ENCODE measurements at places on chromosomes 5 and 9.

GRCh38 chr5:14399054-14399692 is 182.4 kb upstream of the OTULINL start:
- peak; percentile 70 for DNase-seq

DNA sequence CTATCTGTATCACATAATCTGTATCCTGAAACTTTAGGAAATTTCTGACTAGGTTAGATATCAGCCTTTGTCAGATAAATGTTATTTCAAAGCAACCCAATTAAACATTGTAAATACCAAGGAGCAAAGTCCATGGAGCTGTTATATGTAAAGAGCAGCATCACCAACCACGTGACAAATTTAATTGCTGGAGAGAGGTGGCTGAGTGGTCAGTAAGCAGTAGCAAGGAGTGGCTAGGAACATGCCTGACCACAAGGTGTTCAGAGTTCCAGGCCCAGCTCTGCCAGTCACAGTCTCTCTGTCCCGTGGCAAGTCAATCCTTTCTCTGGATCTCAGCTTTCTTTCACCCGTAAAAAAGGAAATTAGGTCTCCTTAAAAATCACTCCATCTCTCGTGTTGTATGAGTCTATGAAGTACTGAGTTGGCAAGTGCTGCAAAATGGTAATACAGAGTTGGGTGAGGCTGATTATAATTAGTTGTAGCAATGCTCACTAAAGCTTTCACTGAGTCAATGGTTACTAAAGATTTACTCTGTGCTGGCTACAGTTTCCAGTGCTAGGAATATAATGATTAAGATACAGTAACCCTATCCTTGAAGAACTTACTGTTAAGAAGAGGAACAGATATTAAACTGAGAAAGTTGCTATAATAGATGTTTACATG is 166.1 kb downstream of the GNAQ start:
- DNase-seq = no peak

- DNase-seq = no peak
These were observed 44.5 kb downstream of the SECISBP2 start for GRCh38 chr9:89362647-89363310.

DNA sequence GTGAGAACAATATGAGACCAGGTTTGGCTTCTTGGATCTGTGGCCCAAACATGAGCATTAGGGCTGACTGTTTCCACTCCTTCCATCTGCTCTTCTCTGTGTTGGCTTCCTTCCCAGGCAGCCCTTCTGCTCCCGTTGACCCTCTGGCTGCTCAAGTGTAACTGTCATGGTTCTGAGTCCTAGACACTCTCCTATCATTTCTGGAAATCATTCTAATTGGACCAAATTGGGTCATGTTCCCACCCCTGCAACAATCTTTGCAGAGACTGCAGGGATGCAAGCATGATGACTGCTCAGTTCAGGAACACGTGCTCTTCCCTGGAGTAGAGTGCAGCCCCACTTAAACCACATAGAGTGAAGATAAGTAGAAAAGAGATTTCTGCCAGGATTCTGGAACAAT is 741.4 kb downstream of the TAF11L14 start:
- DNase-seq = no peak

- DNase-seq = peak; percentile 12
These were observed 30.3 kb downstream of the VCP start for GRCh38 chr9:35042081-35042604.

DNA sequence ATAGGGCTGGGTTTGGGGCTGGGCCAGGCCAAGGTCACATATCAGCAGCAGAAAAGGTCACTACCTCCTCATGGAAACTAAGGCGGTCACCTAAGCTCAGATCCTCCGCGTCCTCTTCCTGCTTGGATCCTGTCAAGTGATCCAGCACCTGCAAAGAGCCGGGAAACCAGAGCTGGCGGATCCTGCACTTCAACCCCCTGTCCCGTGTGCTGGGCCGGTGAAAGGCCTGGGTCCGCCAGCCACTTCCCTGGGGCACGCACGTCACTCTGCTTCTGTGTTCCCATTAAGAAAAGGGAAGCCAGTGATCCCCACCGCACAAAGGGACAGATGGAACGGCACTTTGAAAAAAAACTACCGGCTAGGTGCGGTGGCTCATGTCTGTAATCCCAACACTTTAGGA is 61.3 kb upstream of the STXBP1 start:
- no peak for DNase-seq

GRCh38 chr5:51518607-51519006 is 135.4 kb downstream of the ISL1 start:
- no peak for DNase-seq

DNA sequence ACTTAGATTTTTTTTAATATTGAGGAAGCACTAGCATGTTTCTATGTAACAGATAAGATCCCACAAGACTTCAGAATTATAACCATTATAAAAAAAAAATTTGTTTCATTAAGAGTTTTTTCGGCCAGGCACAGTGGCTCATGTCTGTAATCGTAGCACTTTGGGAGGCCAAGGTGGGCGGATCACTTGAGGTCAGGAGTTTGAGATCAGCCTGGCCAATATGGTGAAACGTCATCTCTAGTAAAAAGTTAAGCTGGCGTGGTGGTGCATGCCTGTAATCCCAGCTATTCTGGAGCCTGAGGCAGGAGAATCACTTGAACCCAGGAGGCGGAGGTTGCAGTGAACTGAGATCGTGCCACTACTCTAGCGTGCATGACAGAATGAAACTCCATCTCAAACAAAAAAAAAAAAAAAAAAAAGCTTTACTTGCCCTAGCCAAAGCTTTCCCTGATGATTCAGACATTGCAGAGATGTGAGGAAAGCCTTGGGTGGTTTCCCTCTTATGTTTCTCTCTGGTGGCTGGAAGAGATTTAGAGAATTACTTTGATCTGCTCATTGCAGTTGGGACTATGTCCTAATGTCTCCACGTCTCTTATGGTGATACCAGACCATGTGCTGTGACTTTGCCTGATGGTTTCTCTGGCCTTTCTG is 65.4 kb downstream of the EGFLAM start:
- DNase-seq = peak; percentile 62

DNA sequence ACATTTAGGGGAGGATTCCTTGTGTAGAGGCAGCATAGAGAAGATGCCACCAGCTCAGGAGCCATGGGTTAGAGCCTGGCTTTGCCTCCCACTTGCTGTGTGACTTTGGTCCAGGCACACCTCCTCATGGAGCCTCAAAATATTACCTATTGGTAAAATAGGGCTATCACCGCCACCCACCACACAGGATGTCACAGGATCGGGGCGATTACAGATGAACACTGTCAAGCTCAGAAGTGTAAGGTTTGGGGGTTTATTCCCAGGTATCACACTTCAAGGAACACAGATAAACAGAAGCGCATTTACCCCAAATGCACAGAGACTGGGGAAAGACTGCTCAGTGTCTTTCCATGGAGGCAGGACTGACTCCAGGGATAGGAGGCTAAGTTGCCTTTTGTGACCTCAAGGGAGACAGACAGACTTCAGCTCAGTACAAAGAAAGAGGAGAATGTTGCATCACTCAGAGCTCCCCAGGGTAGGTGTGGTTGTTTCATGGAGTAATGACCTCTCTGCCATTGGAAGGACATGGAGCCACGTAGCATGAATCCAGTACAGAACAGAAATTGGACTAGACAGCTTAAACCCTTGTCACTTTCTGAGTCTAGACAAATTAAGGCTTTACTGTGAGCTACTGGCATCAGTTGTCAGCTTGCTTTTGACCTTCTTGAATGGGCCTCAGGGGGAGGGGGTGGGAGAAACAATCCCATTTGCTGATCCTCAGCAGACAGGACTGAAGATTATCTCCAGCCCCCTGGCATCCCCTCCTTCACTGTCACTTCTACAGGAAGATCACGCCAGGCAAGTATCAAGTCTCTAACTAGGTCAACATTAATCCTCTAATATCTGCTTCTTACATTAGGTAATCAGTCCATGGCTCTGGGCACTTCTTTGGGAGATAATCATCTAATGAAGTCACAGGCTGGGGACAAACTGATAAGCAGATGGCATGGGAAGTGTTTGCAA is 6.5 kb downstream of the TRAF1 start:
- no peak for DNase-seq

- DNase-seq = no peak
These were observed 368 bp upstream of the FRMPD1 start for GRCh38 chr9:37650299-37650872.

DNA sequence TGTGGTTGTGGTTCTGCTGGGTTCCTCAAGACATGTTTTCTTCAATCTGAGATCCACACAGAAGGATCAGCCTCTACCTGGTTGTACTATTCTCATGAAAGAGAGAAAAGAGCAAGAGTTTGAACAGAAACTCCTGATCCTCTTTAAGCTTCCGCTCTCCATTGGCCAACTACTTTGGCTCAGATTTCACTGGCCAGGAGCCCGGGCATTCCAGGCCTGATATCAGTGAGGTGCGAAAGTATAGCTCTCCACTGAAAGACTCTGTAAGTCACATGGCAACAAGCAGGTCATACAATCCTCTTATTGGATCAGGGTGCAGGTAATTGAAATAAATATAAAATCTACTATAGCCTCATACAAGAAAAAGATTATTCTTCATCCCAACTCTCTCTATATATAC is 920.5 kb downstream of the TLE4 start:
- no peak for DNase-seq

GRCh38 chr5:78667461-78668103 is 19.0 kb upstream of the LHFPL2 start:
- no peak for DNase-seq

DNA sequence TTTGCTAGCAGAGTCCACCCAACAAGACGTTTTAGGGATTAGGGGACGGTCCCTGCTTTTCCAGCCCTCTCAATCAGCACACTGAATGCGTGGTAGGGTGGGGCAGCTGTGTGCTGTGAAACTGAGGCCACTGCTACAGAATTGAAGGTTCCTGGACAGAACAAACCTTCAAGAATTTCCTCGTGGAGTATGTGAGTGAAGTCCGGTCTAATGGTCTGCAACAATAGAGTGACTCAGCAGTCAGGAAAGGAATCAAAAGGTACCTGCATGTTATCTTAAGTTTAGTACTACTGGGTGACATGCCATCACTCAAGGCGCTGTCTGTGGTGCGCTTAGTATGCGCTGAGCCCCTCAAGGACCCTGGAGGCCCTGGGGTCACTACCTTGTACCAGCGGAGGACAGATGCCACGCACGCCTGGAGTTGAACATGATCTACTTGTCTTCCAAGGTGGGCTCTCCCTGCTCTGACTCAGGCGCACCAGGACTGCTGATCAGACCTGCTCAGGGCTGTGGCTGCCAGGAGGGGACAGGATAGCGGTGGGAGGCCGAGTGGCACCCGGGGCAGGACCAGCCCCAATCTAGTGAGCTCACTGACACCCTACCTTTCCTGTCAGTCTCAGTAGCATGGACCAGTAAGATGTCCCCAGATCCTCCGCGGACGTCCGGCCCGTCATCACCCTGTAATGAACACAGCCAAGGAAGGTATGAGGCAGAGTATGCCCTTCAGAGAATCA is 50.5 kb downstream of the PRRT1B start:
- DNase-seq = no peak

DNA sequence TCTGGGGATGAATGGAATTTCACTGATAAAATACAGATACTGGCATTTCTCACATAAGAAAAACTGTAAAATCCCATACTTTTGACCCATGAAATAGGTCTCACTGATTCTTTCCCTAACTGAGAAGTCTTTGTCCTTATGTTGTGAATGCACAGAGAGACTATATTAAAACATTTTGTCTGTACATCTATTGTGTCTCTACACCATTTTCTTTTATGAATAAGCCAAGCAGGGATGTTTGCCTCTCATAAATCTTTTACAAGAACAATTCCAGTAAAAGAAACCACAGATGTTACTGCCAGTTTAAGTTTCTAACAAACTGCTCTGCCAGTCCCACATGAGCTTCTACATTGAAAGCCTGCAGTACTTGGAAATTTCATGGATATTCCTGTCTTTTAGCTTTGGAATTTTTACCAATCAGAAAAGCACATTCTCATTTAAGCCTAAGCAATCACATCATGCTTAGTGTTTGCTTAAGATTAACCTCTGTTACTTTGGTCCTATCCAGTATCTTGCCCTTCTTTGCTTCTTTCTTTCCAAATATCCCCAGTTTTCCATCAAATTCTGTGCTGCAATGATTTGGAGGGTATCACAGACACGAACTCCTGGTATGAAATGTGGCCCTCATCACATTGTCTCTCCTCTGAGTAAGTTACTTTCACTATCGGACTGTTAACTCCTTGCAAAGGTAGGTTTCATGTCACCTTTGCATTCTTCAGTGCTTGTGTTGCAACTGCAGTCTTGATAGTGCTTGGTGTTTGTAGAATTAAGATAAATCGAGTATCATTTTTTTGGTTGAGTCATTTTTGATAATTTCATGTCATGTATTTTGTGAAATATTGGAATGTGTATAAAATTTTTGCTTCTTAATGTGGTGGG is 415.1 kb upstream of the ADAMTSL1 start:
- DNase-seq = no peak

DNA sequence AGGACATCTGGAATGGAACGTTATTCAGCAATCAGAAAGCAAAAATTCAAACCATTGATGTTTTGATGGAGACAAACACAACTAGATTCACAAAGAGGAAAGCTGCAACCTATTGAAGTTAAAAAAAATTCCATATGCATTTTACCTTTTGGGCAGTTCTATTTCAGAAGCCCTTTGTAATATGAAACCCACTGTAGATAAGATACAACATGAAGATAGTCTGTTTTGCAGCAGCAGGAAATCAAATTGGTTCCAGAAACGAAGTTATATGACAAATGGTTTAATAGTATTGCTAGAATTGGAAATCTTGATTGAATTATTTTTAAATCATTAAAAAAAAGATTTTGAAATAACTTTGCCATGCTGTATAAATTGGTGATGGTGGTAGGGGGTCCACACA is 872 bp downstream of the LIX1 start:
- no peak for DNase-seq

GRCh38 chr5:56142614-56143372 is 90.3 kb downstream of the ANKRD55 start:
- DNase-seq = no peak

DNA sequence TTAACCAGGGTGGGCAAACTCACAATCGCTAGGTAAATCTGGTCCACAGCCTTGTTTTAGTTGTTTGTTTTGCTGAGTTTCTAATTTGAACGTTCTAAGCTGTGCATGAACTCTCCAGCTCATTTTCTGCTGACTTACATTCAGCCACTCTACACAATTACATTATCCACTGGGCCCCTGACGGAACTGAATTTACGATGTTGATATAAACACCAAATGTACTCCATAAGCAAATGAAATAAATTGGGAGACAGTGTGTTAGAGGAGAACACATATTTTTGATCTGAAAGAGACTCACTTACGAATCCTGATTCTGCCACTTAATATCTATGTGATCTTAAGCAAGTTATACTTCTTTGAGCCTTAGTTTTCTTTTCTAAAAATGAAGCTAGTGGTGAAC is 393.4 kb downstream of the ZNF608 start:
- no peak for DNase-seq

All from fibroblast of skin of right quadriceps (primary cell).